Pancreas (tissue), 10 donors: ENCODE measurements at places on chromosomes 6 and 20. TPM values are rescaled to one million over a fixed set of nuclear protein-coding genes. Genes with fewer than 3 reads are reported as not detected.

DNA sequence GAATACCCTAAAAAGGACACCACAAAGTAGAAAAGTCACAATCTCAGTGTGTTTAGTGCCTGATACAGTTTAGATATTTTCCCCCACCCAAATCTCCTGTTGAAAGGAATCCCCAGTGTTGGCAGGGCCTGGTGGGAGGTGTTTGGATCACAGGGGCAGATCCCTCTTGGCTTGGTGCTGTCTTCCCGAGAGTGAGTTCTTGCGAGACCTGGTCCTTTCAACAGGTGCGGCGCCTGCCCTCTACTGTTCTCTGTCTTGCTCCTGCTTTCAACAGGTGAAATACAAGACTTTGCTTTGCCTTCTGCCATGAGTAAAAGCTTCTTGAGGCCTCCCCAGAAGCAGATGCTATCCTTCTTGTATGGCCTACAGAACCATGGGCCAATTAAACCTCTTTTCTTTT, 534.3 kb upstream of the NRSN1 start:
- no peak overlapping the region for H3K27ac ChIP-seq
- no peaks in the 10 kb centered on the region for H3K4me1 ChIP-seq
- no peak for DNase-seq
- no peak overlapping the region for H3K4me3 ChIP-seq

MROH8 gene
- 1.3 TPM for total RNA-seq

COL21A1 gene
- 1.0 TPM for total RNA-seq

DNA sequence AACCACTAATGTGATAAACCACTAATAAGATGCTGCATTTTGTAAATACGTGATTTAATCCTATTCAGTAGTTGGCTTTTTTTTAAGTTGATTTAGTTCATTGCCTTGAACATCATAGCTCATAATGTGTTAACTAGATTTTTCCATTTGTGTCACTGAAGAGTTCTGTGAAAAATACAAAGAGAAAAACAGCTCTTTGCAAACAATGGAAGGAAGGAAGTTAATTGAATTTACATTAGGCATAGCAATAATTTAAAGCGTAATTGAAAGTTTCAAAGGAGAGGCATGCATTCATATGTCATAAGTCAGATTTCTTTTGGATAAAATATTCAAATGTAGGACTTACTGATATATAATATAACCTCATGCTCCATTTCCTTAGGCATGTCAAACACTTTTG, 102.3 kb downstream of the TBC1D7 start:
- H3K36me3 ChIP-seq: no peaks in the 10 kb centered on the region
- H3K27me3 ChIP-seq: no peaks in the 10 kb centered on the region
- H3K4me1 ChIP-seq: no peaks in the 10 kb centered on the region

GRCh38 chr6:32752580-32752979, 10.8 kb downstream of the HLA-DQB2 start:
- no peaks in the 10 kb centered on the region for H3K36me3 ChIP-seq
- no peak overlapping the region for H3K27ac ChIP-seq
- peak; percentile 52 for DNase-seq
- H3K27me3 ChIP-seq: peaks cover 3% of the 10 kb centered on the region

CLPSL1 gene
- total RNA-seq: 36.9 TPM
